Kidney glomerular epithelial cell (primary cell): ENCODE measurements at places on chromosomes 2 and 18.

- no peak for DNase-seq
Measured at GRCh38 chr2:1024981-1025380, 74.3 kb downstream of the SNTG2 start.

- DNase-seq, result no peak
Measured at GRCh38 chr2:84908948-84909713, 3.7 kb downstream of the TMSB10 start.

DNA sequence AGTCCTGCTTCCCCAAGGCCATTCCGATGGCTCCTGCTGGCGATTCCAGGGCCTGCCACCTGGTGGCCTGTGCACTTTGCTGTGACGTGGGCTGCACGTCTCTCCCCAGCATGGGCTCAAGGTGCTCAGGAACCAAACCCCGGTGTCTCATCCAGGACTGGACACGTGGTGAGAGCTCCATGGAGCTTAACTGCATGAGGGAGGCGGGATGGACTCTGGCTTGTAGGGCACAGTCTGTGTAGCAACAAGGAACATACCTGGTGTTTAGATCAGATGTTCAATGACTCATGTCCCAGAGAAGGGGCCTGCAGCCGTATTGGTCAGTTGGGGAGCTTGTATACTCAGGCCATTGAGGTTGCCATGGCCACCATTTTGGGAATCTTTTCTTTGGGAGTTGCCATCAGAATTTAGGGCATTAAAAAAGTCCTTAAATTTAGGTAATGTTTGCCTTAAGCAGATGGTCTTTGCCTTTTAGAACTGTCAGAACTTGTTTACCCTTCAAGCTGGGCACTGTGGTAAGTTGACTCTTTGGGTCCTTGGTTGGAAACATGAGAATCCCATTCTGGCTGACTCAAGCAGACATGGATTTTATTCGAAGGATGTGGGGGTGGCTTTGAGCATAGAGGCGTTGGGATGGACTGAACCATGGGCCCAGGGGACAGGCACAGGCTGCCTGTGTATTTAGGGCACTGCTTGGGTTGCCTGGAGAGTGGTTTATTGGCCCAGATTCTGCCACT is 21.0 kb downstream of the AGAP1 start:
- no peak for DNase-seq

GRCh38 chr2:48991415-48992131 is 162.7 kb downstream of the FSHR start:
- no peak for DNase-seq

DNA sequence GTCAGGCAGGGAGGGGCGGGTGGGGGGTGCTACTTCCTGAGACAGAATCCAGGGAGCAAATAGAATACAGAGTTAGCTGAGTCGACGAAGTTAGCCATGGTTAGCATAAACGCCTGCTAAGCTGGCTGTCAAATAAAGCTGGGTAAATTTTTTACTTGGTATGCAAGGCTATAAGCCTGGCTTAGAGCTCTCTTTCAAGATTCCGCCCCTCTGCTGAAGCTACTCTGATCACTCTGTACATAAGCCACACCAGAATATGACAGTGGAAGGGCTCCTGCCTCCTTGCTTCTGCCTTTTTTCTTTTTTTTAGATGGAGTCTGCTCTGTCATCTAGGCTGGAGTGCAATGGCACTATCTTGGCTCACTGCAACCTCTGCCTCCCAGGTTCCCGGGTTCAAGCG is 58.3 kb downstream of the CYRIA start:
- DNase-seq, result no peak

DNA sequence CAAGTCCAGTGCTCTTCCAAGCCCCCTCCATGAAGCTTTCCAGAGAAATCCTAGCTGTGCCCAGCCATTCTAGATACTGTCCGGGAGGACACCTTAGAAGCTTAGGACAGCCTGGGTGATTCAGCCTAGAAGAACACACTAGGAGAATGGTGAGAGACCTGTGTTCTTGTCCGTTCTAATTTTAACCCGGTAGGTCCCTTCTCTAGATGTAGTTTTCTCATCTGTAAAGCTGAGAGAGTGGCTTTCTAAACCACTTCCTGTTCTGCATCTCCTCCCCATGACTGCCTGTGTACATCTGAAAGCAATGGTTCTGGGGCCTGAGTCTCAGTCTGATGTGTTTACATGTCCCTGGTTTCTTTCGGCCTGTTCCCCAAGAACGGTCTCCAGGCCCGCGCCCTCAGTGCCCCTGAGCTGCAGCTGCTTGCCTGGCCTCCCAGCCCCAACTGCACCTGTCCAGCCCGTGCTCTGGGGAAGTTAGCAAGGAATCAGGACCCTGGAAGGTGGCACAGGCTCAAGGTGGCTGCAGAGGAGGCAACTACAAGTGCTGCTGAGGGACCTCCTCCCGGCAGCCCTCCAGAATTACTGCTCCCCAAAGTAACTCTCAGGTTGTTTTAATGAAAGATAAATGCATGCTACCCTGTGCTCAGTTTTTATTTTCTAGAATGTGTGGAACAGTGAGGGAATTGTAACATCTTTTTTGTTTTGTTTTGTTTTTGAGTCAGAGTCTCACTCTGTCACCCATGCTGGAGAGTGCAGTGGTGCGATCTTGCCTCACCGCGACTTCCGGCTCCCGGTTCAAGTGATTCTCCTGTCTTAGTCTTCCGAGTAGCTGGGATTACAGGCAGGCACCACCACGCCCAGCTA is 105.9 kb downstream of the LBH start:
- no peak for DNase-seq

- no peak for DNase-seq
Measured at GRCh38 chr2:182193291-182193690, 207.6 kb downstream of the PPP1R1C start.

- no peak for DNase-seq
Measured at GRCh38 chr2:109368798-109369197, 239.8 kb downstream of the SH3RF3 start.

GRCh38 chr2:240972636-240973521 is 25.5 kb upstream of the SNED1 start:
- DNase-seq, result no peak

- no peak for DNase-seq
Measured at GRCh38 chr2:30213326-30213725, 18.0 kb upstream of the LBH start.

DNA sequence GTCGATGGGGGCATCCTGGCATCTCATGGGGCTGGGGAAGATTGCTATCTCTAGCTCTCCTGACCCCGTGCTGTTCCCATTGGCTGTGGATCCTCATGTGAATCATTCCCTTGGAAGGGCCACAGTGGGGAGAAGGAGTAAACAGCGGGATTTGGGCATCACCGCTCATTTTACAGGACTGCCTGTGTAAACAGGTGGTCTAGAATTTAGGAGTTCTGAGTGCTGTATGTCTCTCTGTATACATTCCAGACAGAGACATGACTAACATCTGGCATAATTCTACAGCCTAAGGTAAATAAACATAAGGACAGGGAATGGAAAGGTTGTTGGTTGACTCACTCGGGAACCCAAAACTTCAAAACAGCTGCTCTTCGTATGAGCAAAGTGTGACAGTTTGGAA is 92.7 kb downstream of the COPS8 start:
- DNase-seq, result no peak

- no peak for DNase-seq
Measured at GRCh38 chr2:208189810-208190503, at the start of gene C2orf80. C2orf80 (minus strand) TSS chr2:208190030; CDS start chr2:208186986, 3,044 bp downstream.

GRCh38 chr2:94982675-94983074 is 42.8 kb upstream of the MAL start:
- peak; percentile 59 for DNase-seq

- DNase-seq, result no peak
Measured at GRCh38 chr18:12998332-12999060, 7.3 kb downstream of the CEP192 start.

GRCh38 chr2:45897842-45898241 is 246.4 kb downstream of the PRKCE start:
- DNase-seq, result no peak

DNA sequence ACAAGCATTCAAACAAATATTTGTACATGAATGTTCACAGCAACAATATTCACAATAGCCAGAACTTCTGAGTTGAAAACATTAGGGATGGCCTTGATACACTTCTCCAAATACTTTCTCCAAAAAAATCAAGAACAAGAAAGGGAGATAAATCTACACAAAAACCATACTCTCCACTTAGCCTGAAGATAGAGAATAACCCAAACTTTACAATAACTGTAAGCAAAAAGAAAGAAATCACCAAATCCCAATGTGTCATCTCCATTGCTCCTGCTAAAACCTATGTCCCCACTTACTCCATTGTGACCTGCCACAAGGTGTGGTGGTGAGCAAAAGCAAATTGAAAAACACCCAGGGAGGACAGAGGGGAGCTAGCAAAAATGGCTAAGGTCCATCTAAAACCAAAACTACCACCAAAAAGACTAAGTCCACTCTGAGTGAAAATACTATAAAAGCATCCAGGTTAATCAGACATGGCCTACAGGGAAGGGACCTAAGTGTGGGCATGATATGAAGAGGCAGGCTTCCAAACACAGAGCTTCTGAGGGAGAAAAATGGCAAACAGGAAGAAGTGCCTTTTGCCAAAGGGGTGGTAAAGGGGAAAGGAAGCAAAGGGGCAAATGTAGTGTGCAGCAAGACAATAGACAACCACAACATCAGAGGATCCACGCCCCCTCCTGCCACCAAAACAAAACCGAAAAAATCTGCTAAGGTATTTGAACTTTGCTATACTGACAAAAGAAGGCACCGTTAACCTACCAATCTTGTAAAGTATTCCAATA is 56.1 kb downstream of the NBAS start:
- no peak for DNase-seq

- DNase-seq, result no peak
Measured at GRCh38 chr2:65411056-65411795, 21.2 kb downstream of the SPRED2 start.

GRCh38 chr2:184272056-184272455 is 326.3 kb upstream of the ZNF804A start:
- DNase-seq, result no peak

- no peak for DNase-seq
Measured at GRCh38 chr2:127641846-127642507, 4.0 kb upstream of the GPR17 start.

GRCh38 chr2:8643996-8644356 is 37.9 kb upstream of the ID2 start:
- DNase-seq, result no peak

DNA sequence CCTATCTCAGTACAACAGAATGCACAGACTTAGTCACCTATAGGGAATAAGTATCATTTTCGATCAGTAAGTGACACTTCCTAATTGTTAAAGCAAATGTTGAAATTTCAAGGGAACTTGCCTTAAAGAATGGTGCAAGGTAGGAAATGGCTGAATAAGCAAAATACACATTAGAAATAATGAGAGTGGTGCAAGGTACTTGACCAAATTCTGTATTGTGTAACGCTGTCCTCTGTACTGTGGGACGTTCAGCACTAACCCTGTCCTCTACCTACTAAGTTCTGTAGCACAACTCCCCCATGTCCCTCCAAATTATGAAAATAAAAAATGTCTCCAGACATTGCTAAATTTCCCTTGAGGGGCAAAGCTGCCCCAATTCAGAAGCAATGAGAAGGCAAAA is 19.4 kb downstream of the MMADHC start:
- DNase-seq, result no peak

DNA sequence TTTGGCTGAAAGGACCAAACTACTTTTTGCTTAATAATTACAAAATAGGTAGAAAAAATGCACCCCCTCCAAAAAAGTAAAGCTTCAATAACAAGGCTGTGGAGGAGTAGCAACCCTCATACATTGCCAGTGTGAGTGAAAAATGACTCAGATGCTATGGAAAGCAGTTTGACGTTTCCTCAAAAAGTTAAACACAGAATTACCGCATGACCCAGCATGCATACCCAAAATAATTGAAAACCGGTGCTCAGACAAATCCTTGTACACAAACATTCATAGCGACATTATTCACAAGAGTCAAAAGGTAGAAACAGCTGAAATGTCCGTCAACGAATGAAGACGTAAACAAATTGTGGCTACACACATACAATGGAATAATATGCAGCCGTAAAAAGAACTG is 38.8 kb upstream of the DAPL1 start:
- DNase-seq, result no peak
